ENCODE measurements at places on chromosomes 7 and 10.

DNA sequence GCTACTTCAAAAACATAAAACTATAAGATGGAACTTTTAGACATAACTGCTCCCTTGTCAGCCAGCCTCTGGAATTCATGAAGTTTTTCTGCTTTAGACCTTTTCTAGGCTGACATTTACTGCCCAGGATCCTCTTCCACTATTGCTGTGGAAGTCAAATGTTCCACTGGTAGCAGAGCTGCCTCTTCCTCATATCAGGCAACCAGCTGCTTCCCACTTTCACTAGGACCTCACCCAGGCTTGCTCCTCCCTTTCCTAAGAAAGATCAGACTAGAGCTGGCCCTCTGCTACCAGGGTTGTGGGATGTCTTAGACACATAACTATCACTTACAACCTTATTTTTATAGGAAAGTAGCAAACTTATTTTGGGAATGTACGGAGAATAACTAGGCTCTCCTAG, 121.5 kb downstream of the CTTNBP2 start:
- no peak for DNase-seq

GRCh38 chr7:22452142-22452959, 47.6 kb downstream of the STEAP1B start:
- DNase-seq, result no peak

DNA sequence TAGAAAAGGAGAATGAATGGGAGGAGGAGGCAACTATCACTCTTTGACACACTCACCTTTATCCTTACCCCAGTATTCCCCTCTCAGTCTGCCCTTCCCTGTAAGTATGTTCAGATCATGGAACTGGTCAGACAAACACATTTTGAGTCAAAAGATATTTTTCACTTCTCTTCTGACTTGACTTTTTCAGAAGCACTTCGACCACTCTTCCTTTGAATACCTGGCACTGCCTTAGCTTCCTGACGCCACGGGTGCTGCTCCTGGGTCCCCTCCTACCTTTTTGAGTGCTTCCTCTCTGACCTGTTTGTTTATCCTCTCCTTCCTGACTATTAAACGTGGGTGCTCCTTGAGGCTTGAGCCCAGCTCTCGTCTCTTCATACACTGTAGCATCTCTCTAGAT, 19.8 kb upstream of the C10orf67 start:
- no peak for DNase-seq

DNA sequence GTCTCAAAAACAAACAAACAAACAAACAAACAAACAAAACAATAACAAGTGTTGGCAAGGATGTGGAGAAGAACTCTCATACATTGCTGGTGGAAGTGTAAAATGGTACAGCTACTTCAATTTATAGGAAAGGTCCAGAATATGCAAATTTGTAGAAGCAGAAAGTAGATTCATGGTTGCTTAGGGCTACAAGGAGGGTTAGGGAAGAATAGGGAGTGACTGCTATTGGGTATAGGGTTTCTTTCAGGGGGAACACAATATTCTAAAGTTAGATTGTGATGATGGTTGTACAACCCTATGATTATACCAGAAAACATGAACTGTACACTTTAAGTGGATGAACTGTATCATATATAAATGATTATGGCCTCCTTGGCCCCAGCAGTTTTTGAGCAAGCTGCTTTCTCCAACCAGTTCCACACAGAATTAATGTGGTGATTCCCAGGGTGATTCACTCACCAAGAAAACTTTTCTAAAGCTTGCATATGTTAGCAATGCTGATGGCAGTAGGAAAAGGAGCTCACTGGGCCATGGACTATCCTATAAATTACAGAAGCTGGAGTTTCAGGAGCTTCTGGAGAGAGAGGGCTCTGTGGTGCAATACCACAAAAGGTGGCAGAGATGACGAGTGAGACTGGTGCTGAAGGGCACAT, 52.8 kb upstream of the KCNIP2 start:
- peak; percentile 38 for DNase-seq

DNA sequence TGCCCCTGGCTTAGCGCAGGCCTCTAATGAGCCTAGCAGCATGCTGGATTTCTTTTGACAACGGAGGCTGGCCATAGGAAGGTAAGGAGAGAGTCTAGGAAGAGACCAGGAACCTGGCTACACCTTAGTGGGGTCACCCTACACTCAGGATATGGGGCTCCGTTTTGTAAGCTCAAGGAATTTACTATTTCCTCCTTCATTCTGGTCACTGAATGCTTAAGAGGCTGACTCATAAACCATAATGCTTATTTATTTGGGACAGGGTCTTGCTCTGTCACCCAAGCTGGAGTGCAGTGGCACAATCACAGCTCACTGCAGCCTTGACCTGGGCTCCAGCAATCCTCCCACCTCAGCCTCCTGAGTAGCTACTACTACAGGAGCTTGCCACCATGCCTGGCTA, 38.4 kb downstream of the CARD11 start:
- peak; percentile 56 for DNase-seq

GRCh38 chr7:76149847-76150691, 51.6 kb upstream of the SRRM3 start:
- DNase-seq, result no peak

DNA sequence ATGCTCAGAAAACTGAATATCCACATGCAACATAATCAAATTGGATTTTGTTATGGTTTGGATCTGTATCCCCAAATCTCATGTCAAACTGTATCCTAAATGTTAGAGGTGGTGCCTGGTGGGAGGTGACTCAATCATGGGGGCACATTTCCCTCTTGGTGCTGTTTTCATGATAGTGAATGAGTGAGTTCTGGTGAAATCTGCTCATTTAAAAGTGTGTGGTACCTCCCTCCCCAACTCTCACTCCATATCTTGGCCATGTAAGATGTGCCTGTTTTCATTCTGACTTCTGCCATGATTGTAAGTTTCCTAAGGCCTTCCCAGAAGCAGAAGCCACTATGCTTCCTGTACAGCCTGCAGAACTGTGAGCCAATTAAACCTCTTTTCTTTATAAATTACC, 239.6 kb upstream of the KLF14 start:
- no peak for DNase-seq

GRCh38 chr7:88480896-88481295, 174.2 kb upstream of the STEAP4 start:
- peak; percentile 70 for DNase-seq

DNA sequence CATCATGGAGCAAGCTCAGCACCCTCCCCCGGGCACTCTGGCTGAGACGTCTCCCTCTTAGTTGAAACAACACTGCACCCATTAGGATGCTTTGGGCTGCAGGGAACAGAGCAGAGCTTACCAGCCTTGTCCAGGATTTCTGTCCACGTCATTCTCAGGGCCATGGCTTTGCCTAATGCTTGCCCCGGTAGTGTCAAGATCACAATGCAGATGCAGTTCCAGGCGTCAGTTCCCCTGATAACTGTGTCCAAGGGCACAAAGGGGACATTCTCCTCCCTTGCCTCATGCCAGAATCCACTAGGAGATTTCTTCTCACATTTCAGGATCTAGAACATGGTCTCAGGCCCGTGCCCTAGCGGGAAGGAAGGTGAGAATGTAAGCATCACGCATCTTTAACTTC, 17.2 kb upstream of the GRB10 start:
- DNase-seq, result no peak

- no peak for DNase-seq
Observed at GRCh38 chr10:14498326-14498725, 167.6 kb upstream of the FRMD4A start.

DNA sequence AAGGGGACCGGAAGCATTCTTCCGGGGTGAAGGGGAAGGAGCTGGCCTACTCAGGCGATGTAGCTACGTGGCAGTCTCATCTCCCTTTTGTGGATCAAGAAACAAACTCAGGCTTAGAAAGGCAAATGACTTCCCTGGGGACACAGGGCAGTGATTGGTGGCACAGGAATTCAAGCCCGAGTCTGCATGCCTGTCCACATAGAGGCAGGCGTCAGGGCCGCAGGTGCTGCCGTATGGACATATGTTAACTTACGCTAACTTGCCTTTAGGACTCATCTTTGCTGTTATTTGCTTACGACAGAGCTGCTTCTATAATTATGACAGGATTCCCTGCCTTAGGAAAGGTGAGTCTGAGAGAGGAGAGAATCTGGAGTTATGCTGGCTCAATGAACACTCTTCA, 42.3 kb upstream of the KLF6 start:
- DNase-seq, result no peak

- no peak for DNase-seq
Observed at GRCh38 chr7:95881597-95881996, 109.2 kb downstream of the DYNC1I1 start.

GRCh38 chr7:46811529-46811928, 770.4 kb downstream of the TNS3 start:
- DNase-seq, result peak; percentile 79

DNA sequence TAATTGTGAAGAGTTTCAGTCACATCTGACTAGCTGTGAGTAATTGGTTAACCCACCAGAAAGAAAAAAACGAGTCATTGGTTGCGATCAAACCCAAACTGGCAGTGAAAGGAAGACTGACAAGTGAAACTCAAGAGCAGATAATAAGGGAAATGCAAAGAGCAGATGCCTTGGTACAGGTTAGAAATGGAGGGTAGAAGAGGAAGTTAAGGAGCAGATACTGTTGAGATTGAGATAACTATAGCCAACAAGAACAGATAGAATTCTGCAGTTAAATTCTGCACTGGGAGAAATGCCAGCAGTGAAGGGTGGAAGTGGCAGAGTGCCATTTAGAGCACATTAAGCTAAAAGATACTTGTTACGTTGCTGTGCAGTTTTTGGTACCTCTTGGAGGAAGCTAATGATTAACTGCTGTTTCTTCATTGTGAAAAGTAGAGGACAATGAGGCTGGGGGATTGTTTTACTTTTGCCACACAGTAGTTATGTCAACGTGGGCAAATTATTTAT, 65.8 kb downstream of the CDK13 start:
- peak; percentile 83 for DNase-seq

DNA sequence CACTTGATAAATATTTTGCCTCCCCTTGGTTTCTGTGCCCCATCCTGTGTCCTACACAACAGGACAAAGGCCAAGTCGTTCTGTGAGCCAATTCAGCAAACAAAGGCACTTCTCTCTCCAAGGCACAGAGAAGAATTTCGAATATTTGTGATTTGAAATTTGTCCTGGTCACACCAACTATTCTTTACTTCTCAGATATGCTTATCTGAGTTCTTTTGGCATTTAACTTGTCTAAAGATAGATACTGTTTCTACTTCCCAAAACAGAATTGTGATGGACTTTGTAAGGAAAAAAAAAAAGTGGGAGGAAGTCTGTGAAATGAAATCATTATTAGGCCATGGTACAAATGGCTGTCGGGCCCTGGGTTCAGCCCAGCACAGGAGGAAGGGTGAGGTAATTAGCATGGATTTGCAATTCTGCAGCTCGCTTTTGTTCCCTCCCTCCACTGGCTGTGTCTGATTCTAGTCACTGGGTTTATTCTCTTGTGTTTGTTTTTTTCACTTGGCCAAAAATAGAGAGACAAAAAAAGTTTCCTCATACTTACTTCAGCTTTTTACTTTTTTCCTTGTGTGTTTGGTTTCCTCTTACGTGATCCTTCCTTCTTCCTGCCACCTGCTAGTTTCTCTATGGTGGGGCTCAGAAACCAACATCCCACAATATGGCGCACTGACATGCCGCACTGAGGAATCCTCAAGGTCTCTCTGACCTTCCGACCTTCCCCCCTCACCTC, 108.2 kb upstream of the MKLN1 start:
- no peak for DNase-seq

DNA sequence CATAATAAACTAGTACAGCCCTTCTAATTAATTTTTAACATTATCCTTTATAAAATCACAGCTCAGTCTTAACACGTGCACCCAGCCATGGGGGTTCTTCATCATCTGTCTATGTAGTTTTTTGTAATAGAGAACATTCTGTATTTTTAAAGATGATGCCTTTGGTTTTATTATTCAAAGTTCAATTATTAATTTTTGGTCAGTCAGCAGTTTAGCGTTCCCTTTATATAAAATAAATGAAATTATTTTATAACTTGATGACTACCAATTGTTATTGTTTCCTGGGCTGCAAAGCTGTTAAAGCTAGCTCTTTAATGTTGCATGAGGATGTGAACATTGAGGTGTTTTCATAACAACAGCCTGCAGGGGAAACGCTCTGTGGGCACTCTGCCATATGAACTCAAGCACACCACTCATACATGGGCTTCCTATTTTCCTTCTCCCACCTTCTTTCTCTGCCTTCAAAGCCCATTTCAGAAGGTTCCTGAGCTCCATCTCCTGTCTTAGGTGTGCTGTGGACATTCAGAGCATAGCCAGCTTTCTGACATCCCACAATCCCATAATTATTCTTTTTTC, 172.0 kb upstream of the YAE1 start:
- peak; percentile 45 for DNase-seq

- DNase-seq, result peak; percentile 85
Observed at GRCh38 chr10:11986593-11987216, 55.9 kb downstream of the UPF2 start.

DNA sequence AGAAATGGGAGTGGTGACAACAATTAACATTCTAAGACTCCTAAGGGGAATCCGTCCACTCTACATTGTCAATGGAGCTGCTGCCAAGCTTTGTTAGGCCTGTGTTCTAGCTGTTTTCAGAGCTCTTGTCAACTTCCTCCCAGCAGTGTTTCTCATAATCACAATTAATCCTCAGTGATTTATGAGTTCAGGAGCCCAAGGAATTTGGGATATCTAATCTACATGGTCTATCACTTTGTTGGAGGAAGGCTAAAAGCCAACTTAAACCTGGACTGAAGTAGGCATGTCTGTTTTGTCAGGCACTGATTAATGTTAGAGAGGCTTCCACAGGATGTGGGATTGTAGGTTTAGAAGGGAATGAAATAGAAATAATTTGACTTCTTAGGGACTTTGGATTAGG, 10.2 kb upstream of the OR2F2 start:
- no peak for DNase-seq

DNA sequence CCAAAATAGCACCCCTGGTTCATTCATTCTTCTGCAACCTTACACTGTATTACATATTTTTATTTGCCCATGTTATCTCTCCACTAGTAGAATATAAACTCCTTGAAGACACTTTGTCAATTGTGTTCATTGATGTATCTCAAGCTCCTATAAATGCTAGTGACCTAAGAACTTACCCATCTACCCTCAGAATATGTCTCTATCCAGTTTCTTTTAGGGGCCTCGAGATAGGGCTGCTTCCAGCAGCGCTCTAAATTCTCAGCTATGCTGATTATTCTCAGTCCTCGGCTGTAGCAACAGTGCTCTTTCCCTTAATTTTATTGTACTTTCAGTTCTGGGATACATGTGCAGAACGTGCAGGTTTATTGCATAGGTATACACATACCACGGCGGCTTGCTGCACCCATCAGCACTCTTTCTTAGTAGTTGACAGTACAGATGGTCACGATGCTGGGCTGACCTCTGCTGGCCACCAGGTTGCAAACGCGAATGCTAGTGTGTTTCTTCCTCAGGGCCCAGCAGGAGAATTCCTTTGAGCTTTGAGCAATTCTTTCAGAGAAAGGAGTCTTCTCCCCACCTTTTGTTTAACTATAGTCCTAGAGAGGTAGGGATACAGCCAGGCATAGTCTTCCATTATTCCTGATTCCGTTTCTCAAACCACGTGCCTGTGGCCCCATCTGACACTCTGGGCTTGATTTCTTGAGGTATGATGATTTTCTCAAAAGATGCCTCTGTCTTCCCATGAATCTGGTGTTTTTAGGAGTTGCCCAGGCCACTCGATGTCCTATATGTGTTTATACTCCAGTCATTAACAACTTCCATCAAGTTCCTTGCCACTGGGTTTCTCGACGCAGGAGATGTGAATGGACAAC, 49.1 kb upstream of the CDC14C start:
- DNase-seq, result peak; percentile 7

All from renal cortical epithelial cell (primary cell).